ENCODE measurements at places on chromosomes 2 and 18.

DNA sequence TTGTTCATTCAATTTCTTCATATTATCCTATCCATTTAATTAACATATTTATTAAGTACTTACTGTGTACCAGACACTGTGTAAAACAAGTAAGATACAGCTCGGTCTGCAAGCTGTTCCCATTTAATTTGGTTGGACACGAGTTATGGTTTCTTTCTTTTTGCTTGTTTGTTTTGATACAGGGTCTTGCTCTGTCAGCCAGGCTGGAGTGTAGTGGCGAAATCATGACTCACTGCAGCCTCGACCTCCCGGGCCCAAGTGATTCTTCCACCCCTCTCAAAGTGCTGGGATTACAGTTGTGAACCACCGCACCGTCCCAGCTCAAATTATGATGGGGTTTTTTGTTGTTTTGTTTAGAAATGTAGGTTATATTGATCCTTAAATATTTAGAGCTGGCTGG lies 9.0 kb downstream of the CYBRD1 start:
- peak; percentile 87 for ATAC-seq

DNA sequence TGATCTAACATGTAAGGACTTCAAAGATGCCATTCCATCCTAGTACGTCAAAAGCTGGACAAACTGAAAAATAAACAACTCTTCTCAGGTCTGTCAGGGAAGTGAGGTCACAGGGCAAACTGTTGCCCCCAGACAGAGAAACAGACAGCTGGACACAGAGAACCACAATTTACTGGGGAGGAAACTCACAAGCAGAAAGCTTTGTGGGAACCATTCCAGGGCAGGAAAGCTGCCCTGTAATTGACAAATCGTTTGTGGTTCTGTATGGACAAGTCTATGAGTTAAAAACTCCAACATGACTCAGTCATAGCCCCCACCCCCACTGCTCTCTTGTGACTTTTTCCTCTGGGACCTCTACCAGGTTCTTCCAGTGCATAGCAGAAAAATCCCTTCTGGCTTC lies 28.4 kb downstream of the MCEE start:
- no peak for ATAC-seq

DNA sequence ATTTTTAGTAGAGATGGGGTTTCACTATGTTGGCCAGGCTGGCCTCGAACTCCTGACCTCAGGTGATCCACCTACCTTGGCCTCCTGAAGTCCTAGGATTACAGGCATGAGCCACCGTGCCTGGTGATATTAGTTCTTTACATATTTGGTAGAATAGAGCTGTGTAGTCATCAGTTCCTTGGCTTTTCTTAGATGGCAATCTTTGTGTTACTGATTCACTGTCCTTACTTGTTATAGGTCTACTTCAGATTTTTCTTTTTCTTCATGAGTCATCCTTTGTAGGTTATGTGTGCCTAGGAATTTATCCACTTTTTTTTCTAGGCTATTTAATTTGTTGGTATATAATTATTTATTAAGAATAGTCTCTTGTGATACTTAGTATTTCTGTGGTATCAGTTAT lies 30.3 kb upstream of the ZSWIM2 start:
- no peak for ATAC-seq

- ATAC-seq, result no peak
Observed at GRCh38 chr18:37496568-37496967, 69.0 kb downstream of the CELF4 start.

- ATAC-seq, result peak; percentile 95
Observed at GRCh38 chr2:105431367-105432043, 32.7 kb upstream of the FHL2 start.

DNA sequence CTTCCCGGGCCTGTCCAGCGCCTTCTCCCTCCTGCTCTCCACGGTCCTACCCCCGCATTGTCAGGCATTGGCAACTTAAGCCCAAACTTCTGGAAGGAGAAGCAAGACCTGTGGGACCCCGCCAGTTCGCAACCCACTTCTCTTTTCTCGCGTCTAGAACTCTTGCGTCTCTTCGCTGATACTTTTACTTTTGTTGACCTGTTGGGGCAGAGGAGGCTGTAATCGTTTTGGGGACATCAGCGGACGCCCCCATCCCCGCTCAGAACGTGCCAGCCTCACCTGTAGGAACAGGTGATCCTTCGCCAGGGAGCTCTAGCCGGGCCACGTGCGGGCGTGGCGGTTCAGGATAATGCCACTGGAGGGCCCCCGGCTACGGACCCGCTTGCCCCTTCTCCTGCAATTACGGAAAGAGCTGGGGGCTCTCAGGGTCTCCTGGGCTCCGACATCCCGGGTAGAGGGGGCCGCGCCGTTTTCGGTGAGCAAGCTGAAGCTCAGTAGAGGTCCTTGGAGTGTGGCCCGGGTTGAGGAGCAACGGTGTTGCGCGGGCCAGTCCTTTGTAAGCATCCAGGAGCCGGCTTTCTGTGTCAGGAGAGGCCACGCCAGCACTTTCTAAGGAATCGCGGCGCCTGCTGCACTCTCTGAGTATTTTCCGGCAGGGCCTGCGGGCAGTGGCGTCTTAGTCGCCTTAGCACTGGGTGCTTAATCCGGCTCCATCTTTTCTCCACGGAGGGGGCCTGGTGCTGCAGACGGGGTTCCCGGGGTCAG lies 1.6 kb downstream of the MTCL1 start:
- peak; percentile 54 for ATAC-seq

Measured in SK-N-SH treated with all-trans-retinoic acid at 6 μM for 48 hours (cell line).